ENCODE measurements at places on chromosomes 5 and 9.

- DNase-seq, result no peak
Measured at GRCh38 chr9:79817438-79818004, 245.8 kb downstream of the TLE4 start.

DNA sequence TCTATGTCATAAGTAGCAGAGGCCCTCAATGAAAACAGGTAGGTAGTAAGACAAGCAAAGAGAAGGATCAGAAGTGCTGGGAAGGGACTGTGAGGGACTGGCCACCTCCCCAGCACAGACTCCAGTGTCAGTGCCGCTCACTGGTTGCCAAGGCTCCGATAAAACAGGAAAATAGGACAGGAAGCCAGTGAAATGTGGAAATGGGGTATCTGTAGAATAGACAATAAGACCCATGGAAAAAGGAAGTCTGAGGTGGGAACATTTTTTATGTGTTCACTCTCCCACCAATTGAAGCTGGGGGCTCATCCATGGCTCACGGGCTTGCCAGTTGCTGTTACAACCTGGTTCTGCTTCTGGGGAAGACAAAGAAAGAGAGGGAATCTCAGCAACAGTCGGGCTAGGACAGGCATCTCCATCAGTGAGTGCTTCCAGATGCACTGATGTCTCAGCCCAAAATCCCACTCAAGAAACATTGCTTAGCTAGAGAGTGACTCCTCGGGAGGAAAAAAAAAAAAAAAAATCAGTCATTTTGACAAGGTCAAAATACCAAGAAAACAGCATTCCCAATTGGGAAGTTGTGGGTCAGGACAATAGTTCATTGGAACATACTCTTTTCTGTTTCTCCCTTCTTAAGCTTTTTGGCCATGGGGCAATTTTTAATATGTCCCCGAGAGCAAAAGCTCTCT lies 27.6 kb upstream of the NFIB start:
- no peak for DNase-seq

DNA sequence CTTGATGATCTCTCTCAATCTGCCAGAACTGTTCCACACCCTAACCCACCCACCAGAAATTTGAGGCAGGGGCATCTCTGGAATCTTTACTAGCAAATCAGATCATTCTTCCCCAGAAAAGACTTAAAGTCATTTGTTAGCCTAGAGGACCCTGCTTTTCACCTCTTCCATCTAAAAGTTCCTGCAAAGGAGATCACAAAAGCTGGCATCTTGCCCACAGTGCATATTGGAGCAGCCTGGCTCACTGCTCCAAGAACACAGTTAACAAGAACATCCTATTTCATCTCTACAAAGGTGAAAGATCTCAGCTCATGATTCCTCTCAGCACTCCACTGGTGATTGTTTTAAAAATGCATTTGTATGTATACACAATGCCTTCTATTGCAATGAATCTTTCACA lies 36.3 kb downstream of the GABRP start:
- DNase-seq, result no peak

GRCh38 chr5:112002376-112002775 lies 245.4 kb upstream of the NREP start:
- DNase-seq, result no peak

DNA sequence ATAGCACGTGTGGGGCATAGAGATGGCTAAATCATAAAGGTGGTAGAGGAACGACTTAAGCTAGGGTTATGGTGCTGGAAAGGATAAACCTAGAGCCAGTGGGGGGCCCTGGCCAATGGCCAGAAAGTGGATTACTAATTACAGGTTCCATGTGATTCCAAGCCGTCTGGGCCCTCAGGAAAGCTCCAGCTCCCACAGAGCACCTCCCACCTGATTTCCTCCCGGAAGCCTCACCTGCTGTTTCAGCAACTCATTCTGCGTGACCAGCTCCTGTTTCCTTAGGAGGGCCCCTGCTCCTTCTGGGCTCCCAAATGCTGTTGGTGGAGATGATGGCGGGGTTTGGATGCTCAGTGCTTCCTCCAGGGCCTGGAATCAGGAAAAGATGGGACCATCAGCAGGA lies 16.2 kb downstream of the GPX3 start:
- no peak for DNase-seq

DNA sequence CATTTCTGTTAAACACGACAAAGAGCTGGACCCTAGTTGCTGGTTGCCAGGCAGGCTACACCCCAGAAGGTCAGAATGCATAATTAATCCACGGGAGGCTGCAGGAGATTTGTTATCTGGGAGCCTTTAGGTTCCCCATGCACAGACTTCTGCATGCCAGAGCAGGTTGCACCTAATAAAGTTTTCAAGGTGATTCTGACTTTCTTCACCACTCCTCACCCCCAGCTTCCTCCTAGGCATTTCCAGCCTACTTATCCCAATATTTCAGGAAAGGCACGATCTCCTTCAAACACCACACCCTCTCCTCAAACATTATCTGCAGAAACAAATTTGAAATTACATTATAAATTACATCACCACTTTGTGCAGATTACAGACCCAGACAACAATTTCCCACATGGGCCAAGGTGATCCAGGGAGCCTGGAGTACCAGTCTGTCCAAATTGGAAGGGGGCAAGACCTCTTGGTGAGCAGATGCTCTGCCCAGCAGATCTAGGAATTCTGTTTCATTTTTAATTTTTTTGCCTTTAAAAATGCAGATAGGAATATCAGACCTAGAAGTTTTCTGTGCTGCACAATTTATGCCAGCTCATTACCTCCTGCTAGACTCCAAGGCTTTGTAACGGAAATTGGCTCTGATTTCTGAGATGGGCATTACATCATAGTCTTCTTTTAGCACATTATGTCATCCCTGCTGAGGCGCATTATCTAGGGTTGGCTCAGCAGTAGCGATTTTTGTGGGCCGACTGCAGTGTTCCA lies 363.4 kb upstream of the SLC30A5 start:
- no peak for DNase-seq

DNA sequence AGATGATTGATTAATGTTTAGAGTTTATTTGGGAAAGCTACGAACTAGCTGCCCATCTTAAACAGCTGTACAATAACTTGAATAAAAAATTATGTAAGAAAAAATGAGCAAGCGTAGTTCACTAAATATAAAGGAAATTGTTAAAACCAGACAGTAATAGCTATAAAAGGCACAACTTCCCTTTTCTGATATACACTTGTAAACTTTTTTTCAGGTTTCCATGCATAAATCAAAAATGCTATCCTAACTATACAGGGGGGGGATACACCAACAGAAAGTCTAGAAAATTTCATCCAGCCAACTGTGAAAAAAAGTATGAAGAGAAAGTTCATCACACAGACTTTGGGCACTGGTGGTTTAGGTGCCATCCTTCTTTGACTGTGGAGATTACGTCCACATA lies 122.3 kb downstream of the NR3C1 start:
- no peak for DNase-seq

- DNase-seq, result no peak
Measured at GRCh38 chr9:136522314-136523237, 23.3 kb downstream of the NOTCH1 start.

- no peak for DNase-seq
Measured at GRCh38 chr5:40823459-40823858, 11.6 kb downstream of the RPL37 start.

GRCh38 chr5:99331061-99331460 lies 402.3 kb upstream of the CHD1 start:
- DNase-seq, result no peak

DNA sequence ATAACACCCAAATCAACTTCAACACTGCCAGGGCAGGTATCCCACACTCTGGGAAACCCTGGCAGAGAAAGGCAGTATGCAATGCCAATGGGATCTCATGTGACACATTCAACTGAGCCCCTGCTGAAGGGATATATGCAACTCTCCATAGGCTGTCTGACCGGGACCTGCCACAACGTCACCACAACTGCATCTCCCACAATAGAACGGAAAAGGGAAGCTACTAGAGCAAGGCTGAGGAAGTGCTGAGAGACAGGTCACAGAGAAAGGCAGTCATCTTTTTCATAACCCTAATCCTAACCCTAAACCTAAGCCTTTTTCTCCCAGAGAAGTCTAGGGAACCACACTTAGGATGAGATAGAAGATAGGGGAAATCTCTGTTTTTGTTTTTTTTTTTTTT lies 345.9 kb upstream of the CD180 start:
- DNase-seq, result no peak

- no peak for DNase-seq
Measured at GRCh38 chr5:10331341-10331796, 22.1 kb upstream of the MARCHF6 start.

GRCh38 chr9:33080534-33080933 lies 4.1 kb upstream of the SMU1 start:
- no peak for DNase-seq

GRCh38 chr9:76912636-76913275 lies 6.8 kb upstream of the PRUNE2 start:
- DNase-seq, result no peak

DNA sequence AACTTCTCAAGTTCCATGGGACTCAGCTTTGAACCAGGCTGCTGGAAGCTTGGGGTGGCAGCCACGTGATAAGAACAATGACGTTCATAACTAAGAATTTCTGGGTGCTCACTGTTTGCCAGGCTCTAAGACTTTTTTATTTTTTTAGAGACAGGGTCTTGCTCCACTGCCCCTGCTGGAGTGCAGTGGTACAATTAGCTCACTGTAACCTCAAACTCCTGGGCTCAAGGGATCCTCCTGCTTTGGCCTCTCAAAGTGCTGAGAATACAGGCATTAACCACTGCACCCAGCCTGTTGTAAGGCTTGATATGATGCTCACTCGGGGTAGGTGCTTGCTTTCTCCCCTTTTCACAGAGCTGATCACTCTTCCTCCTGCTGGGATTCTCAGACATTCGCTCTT lies 38.7 kb downstream of the PTPN3 start:
- no peak for DNase-seq

- DNase-seq, result no peak
Measured at GRCh38 chr5:162393534-162393933, 326.0 kb downstream of the GABRG2 start.

GRCh38 chr5:155193029-155193428 lies 179.5 kb downstream of the KIF4B start:
- DNase-seq, result peak; percentile 16

- DNase-seq, result no peak
Measured at GRCh38 chr9:7640231-7640630, 159.3 kb downstream of the DMAC1 start.

- no peak for DNase-seq
Measured at GRCh38 chr9:35967042-35967441, 9.1 kb upstream of the OR2S2 start.

- DNase-seq, result no peak
Measured at GRCh38 chr5:78545406-78545805, 103.2 kb downstream of the LHFPL2 start.

DNA sequence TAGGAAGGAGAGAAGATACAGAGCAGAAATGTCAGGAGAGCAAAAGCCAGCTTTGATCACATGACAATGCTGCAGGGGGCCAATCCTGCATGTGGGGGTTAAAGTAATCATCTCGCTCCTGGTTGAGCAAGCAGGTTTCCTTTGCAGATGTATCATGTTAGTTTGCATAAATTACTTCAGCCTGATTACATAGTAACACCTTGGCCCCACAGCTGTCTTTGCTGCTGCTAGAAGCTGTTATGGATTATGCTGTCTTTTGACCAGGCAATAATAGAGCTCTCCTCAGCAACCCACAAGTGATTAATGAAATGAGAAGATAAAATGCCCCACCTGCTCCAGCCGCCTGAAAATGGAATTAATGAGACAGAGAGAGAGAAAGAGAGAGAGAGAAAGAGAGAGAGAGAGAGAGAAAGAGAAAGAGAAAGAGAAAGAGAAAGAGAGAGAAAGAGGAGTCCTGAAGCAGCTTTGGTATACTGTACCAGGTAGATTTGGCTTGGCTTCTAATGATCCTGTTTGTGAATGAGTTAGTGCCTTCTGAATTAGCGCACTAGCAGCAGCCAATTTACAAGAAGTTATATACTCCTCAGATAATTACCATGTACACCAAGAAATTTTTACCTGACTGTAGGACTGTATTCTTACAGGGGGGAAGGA lies 174.3 kb upstream of the RORB start:
- DNase-seq, result no peak

DNA sequence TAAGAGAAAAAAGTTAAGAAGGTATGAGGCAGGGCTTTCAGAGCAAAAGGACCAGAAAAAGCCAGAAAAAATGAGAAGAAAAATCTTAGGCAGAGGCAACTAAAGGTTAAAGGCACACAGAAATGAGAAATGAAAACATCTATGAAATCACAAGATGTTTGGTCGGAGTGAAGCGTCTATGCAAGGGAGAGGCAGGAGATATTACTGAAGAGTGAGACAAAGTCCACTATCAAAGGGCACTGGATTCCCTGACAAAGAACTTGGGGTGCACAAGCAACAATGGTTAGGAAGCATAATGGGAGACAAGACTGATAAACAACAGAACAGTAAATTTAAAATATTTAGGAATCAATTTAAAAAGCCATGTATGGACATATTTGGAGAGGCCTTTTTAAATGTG lies 16.9 kb downstream of the PANK3 start:
- DNase-seq, result no peak

DNA sequence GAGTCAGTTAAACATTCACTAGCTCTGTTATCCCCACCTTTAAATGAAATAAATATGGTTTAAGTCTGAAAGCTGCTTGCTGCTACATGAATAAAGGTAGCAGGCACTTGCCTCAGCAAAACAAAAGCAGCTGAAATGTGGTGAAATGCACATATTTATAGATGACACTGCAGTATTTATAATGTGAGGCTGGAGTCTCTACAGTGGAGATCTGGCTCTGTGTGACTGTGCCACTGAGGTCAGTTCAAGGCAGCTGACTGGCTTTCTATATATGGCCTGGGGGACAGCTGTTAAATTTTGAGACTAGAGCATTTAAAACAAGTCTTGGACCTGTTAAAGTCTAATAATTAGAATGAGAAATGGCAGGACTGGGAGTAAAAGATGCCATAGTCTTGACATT lies 859.6 kb upstream of the SEMA6A start:
- no peak for DNase-seq

DNA sequence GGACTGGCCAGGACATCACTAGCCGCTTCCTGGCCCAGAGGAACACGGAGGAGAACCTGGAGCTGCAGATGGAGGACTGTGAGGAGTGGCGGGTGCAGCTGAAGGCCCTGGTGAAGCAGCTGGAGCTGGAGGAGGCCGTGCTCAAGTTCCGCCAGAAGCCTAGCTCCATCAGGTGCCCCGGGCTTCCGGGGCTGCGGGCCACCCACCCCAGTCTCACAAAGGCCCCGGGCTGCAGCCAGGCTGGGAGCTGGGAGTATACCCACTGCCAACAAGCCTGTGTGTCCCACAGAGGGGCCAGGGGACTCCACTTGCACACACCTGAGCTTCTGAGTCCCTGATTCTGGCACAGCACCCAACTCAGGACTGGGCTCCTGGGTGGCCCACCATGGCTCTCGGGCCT lies 1.7 kb upstream of the RABL6 start:
- DNase-seq, result no peak

DNA sequence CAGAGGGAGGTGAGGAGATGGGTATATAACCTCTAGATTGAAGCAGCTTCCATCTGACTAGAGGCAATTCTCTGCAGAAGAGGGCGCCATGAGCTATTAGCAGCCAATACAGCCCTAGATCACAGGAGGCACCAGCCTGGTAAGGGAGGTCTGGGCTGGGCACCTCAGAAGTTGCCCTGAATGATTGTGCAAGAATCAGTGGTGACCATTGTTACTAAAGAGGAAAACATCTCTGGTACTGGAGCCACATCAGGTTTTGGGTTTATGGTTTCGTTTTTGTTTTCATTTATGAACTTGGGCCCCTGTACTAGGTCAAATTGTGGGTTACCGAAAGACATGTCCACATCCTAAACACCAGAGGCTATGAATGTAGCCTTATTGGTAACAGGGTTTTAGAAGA lies 342.0 kb downstream of the MLLT3 start:
- DNase-seq, result no peak

All from NT2/D1 (cell line).